ENCODE measurements at places on chromosomes 3 and 15. TPM values are rescaled to one million over a fixed set of nuclear protein-coding genes. Genes with fewer than 3 reads are reported as not detected.

GRCh38 chr3:154142608-154143007 lies 21.4 kb downstream of the ARHGEF26 start:
- DNase-seq = no peak

DNA sequence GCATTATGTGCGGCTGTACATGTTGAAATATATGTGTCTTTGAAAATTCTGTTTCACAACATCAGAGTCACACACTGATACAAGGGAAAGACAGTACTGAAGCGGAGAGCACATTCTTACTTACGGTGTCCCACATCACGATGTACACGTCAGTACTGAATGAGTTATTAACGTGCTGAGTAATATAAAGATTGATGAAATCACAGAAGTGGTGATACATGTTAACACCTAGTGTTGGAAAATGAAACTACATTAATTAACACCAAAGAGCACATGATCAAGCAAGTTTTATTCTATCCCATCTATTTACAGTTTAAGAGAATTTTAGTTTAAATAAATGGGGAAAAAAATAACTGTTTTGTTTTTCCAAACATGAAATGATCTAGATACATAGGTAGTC lies 15.6 kb downstream of the EOGT start:
- DNase-seq = no peak

- DNase-seq = no peak
Measured at GRCh38 chr3:71078723-71079525, 504.6 kb downstream of the FOXP1 start.

GRCh38 chr3:99846477-99847160 lies 29.0 kb downstream of the CMSS1 start:
- DNase-seq = no peak

- no peak for DNase-seq
Measured at GRCh38 chr3:53809267-53809666, 37.0 kb downstream of the CHDH start.

GRCh38 chr3:58411036-58411435 lies 22.6 kb downstream of the PDHB start:
- no peak for DNase-seq

- no peak for DNase-seq
Measured at GRCh38 chr3:149783576-149783975, 8.8 kb downstream of the ANKUB1 start.

DNA sequence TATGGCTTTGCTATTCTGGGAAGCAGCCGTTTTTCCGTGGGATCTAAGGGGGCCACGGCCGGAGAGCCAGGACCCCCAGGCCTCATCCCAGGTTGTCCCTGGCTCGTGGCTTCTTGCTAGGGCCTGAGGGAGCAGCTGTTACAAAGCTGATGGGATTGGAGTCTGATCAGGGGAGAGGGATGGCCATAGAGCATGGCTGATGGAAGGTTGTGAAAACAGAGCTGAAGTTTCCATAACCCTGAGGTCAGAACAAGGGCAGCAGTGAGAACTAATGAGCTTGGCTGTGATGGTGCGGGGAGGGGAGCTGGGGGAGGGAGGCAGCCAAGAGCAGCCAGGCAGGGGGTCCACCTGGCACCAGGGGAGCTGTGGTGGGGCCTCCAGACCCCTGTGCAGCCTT lies 63.0 kb downstream of the LINGO1 start:
- no peak for DNase-seq

DNA sequence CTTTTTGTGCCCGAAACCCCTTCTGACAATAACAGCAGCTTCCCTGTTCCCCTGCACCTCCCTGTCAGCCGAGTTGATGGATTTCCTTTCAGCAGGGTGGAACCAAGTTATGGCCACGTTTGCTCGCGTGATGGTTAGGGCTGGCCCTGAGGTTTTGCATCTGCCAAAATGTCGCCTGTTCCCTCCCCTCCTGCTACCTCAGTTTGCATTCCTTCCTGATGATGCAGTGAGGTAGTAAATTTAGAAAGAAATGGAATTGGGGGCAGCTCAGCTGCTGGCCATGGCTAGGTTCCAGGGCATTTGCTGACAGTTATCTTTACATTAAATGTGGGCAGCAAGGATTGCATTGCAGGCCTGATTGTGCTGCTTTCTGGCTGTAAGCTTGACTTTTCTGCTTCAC lies 13.2 kb downstream of the LIMD1 start:
- no peak for DNase-seq

DNA sequence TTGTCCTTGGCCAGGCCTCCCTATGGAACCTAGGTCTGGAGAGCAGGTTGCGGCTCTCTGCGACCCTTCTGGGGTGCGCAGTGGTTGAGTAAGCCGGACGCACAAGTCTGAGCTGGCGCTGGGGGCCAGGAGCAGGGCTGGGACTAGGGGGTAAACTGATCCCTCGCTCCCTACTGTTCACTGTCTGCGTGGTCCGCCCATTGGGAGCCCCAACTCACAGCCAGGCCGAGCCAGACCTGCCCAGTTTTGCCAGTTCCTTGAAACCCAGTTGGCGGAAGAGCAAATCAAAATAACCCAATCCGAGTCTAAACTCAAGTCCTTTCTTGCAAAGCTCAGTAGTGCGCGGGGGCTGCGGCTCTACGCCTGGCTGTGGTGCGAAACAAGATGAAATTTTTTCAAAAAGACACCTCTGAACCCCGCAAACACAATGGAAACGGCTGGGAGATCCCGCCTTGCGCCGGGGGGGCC lies 17.5 kb downstream of the RGMA start:
- DNase-seq = no peak

- no peak for DNase-seq
Measured at GRCh38 chr15:90033448-90033847, 32.3 kb downstream of the ZNF710 start.

GRCh38 chr15:39435244-39435643 lies 145.6 kb upstream of the THBS1 start:
- no peak for DNase-seq

- no peak for DNase-seq
Measured at GRCh38 chr3:26369133-26369532, 253.4 kb upstream of the LRRC3B start.

DNA sequence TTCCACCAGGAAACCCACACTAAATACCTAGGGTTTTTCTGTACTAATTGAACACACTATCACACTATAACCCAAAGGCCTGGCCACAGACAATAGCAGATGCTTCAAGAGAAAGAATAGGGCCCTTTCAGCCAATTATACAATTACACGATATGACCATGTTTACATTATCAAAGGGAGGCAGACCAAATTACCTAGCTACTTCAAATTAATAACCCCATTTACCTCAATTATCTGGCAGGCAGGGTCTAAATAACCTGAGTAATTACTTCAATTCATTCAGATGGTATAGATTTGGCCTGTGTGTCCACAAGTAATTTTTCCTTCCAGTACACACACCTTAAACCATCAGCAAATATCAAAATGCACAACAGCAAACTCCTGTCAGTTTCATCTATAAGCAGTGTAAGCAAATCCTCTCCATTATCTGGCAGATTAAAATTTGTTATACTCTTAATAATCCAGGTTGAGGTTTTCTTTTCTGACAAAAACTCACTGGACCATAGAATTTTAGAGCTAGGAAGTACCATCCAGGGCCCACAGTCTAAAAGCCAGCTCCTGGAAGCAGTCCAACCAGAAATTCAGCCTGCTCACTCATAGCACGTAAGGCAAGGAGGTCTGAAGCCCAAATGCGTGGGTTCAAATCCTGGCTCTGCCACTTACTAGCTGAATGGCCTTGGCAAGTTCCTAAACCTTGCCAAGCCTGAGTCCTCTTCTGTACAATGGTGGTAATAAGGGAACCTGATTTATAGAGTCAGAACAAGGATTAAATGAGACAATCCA lies 51.8 kb downstream of the RFTN1 start:
- DNase-seq = no peak

DNA sequence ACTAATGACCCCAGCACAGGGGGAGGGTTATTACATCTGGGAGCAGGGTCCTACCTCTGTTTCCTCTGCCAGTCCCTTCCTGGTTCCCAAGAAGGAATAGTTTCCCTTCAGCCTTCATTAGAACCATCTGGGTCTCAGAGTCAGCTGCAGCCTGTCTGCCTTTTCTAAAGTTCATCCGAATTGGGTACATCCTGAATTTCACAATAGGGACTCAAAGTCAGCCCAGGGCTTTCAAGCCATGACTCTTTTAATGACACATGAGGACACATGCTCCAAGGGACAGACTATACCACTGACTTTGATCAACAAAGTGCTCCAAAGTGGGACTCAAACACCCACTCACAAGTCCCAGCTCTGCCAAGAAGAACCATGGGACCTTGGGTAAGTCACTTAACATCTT lies 12.7 kb upstream of the CRABP1 start:
- no peak for DNase-seq

DNA sequence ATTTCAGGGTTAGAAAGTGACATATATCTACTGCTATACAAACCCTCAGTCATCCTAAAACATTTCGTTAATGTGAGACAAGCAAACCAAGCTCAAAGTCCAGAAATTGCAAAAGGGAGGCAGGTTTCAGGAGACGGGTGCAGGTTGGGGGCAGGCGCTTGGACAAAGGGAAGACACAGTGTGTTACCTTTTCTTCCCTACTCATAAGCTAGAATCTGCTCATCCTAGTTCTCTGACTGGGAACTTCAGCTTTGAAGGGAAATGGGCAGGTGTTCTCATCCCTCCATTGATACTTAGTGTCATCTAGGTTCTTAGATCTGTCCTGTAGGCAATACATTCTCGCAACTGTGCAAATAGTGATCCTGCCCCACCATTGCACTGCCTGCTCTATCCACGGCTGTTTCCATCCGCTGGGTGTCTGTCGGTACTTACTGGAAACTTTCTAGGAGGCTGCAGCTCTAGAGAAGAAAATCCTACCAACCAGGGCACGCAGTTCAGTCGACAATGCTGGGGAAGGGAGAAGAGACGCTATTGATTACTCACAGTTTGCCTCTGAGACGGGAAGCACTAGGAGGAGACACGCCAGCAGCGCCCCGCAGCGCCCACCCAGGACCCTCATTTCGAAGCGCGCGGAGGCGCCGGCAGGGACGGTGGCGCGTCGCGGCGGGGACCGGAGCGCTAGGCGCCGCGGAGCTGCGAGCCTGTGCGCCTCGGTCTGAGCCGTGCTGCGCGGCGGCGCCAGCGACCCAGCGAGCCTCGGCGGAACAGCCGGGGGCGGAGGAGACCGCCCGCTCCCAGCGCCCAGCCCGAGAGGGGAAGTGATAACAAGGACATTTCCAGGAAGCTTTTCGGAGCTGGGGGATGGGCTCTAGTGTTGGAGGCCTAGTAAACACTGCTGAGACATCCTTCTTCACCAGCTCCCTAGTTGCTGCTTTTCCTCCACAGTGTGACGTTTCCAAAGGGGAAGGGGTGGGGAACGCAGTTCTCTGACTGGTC lies at the start of gene PROS1:
TSS of gene PROS1 (minus strand) at position 766 of the 996 bp plus-strand sequence. CDS start at position 619, 147 bp downstream.
- DNase-seq = peak; percentile 57

DNA sequence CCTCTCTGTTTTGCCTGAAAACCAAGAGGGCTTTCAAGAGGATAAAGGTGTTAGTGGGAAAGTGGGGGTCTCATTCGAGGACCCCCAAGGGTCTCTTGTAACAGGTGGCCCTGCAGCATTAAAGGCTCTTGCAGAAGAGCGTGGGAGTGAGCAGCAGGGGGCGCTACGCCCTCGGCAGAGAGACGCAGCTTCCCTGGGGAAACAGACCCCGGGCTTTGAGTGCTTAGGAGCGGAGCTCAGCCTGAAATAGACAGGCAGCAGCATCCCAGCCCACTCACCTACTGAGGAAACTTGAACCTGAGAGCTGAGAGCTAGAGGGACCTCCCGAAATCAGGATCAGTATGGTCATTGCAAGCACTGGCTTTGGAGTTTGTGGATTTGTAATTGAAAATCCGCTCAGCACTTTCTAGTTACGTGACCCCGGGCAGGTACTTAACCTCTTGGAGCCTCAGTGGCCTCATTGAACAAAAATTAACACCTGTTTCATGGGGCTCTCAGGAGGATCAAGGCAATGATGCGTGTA lies 25.7 kb downstream of the RPLP1 start:
- DNase-seq = peak; percentile 29

GRCh38 chr3:22364851-22365250 lies 613.8 kb upstream of the ZNF385D start:
- DNase-seq = no peak

GRCh38 chr3:13706886-13707285 lies 158.0 kb downstream of the FBLN2 start:
- DNase-seq = no peak

DNA sequence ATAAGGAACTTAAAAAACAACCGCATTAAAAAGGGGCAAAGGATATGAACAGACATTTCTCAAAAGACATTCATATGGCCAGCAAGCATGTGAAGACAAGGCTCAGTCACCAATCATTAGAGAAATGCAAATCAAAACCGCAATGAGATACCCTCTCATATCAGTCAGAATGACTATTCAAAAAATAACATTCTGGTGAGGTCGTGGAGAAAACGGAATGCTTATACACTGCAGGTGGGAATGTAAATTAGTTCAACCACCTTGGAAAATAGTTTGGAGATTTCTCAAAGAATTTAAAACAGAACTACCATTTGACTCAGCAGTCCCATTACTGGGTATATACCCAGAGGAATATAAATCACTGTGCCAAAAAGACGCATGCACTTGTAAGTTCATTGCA lies 496.6 kb upstream of the SGO1 start:
- DNase-seq = no peak

DNA sequence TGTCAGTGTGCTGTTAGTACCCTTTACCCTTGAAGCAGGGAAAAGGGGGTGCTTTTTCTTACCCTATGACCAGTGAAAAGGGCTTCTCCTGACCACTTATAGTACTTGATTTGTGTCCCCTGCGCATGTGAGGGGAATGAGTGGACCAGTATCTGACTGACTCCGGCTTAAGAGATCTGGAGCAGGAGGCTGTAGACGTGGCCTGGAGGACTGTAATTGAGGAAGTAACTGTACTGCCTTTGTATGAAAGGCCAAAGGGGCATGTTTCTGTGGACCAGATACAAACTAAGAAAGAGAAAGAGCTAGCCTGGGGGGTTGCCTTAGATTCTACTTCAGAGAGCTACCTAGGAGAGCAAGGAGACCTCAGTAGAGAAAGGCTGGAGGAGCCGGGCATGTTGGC lies 89.9 kb upstream of the TBL1XR1 start:
- no peak for DNase-seq

DNA sequence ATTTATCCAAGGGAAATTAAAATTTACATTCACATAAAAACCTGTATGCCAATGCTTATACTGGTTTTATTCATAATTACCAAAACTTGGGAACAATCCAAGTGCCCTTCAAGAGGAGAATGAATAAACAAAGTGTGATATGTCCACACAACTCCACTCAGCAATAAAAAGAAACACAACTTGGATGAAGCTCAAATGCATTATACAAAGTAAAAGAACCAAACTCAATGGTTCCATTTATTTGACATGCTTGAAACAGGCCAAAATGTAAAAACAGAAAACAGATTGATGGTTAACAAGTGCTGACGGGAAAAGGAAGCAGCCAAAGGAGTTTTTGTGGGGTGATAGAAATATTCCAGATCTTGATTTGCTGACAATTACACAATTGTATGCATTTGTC lies 23.5 kb downstream of the OCA2 start:
- no peak for DNase-seq

- no peak for DNase-seq
Measured at GRCh38 chr15:96406291-96406690, 75.8 kb downstream of the NR2F2 start.

Gene GOLGA8O
- total RNA-seq = not detected

Gene CCDC33
- total RNA-seq = not detected

Gene GPR27
- 53.0 TPM for total RNA-seq

Gene PRKCD
- total RNA-seq = 0.94 TPM

Gene C3orf49
- total RNA-seq = not detected

Gene HGD
- 1.1 TPM for total RNA-seq

Gene SOX2
- 78.0 TPM for total RNA-seq

Gene PPARG
- total RNA-seq = 0.94 TPM

Gene SUSD5
- 3.0 TPM for total RNA-seq

Gene SGO1
- total RNA-seq = 1.7 TPM

Gene ADAMTS9
- total RNA-seq = 17.3 TPM

Gene MYL3
- total RNA-seq = not detected

Gene TTLL13
- total RNA-seq = 0.31 TPM

Measured in occipital lobe (tissue), 3 donors.